ENCODE measurements at places on chromosomes 1 and 21.
A peak's percentile ranks its signal among the peaks of the same experiment; 100 is the strongest.

- no peak for DNase-seq
Observed at GRCh38 chr21:34037009-34037795, 36.2 kb upstream of the MRPS6 start.

DNA sequence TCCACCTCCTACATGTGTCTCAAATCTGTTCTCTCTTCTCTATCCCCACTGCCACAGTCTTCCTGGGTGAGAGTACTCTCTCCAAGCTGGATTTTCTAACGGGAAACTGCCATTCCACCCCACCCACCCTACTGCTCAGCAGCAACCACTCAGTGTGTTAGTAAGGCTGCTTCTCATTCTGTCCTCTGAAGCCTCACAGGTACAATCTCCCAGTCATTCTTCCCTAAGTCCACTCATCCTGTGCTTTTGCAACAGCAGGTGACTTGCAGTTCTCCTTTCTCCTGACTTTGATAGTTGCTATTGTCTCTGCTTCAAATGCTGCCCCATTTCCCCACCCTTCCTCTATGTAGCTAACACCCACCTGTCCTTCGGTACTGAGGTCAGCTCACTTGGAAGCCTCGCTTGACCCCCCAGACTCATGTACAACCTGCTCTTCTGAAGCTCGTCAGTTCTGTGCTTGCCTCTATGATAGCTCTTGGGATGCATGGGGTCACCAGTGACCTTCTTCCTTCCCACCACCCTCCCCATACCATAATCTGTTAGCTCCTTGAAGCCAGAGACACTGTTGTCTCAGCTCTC is 188.9 kb downstream of the RRAGC start:
- no peak for DNase-seq

DNA sequence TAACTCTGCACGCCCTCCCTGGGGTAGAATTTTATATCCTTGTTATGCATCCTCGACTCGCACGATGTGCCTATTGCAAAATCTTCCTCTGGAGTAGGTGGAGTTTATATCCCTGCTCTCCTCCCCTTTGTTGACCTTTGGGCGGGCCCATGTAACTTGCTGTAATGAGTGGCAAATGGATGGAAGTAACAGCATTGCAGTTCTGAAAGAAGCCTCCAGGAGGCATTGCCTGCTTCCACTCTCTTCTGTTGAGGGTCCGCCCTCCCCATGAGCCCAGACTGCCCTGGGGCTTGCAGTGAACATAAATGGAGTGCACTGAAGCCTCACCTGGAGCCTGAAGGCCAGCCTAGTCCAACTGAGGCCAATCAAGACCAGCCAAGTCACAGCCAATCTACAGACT is 62.2 kb upstream of the GRIK3 start:
- DNase-seq, result peak; percentile 30

GRCh38 chr1:3352299-3352951 is 102.0 kb upstream of the ARHGEF16 start:
- no peak for DNase-seq

DNA sequence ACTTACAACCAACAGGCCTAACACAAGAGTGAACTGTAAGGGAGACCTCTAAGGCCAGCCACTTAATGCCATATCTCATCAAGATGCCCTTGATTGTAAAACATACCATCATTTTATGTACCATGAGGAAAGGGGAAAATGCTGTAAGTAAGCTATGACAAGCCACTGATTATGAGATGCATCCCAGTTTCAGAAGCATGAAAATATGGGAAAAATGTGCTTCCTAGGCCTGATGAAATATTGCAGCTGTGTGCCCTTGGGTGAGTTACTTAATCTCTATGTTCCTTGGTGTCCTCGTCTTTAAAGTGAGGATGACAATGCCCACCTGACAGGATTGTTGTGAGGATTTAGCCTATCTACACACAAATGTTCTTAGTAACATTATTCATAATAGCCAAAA is 28.9 kb downstream of the H3-3A start:
- no peak for DNase-seq

DNA sequence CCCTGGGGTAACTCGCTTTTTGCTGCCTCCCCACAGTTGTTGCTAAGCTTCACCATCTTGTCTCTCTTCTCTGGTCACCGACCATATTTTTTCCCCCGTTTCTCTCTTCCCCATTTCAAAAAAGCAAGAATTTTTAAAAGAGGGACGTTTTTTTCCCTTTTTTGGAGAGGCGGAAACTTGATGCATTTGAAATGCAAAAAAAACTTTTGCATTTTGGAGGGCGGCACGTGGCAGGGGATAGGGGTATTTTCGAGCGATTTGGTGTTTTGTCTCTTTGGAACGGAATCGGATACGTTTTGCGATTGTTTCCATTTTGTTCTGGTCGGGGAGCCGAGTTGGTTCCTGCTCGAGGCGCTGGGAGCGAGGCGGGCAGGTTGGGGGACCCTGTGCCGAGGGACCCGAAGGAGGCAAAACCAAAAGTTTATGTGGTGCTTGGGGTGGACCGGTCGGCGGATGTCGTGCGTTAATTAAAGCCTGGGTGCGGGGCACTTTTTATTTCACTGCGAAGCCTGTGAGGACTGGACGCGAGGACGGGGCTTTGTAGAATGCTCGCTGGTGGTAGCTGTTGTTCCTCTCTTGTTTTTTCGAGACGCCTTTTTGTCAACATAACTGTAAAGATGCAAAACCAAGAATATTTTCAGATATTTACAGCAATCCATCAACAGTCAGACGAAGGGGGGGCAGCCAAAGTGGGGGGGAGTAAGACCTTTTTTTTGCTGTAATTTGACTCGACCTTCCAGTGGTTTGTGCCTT is 884 bp downstream of the H3-3A start:
- peak; percentile 36 for DNase-seq

Data from SK-N-SH (cell line).